ENCODE measurements at places on chromosomes 1 and 21.

- no peak for DNase-seq
Observed at GRCh38 chr1:240329443-240329842, 237.8 kb downstream of the FMN2 start.

GRCh38 chr1:217342105-217342504, 288.8 kb downstream of the GPATCH2 start:
- no peak for DNase-seq

DNA sequence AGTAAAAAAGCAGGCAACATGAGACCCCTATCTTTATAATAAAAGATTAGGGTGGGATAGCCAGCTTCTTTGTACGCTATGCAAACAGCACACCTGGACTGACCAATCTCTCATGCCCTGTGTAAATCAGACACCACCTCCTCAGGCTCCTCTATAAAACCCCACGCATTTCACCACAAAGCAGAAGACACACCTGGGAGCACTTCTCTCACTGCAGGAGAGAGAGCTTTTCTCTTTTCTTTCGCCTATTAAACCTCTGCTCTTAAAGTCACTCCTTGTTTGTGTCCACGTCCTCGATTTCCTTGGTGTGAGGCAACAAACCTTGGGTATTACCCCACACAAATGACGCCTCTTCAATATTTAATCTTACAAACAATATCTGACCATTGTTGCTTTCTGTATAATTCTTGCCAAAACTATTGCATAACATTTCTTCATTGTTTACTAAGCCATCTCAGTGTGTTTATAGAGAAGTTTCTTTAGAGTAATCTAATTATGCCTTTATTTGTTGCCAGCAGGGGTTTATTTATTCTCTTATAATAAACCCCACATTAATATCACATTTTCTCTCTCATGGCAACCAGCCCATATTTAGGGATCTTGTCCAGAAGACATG, 31.6 kb upstream of the NUF2 start:
- DNase-seq, result no peak

- DNase-seq, result no peak
Observed at GRCh38 chr1:242544071-242544470, 19.6 kb upstream of the PLD5 start.

GRCh38 chr1:186154651-186155050, 220.4 kb downstream of the TPR start:
- no peak for DNase-seq

DNA sequence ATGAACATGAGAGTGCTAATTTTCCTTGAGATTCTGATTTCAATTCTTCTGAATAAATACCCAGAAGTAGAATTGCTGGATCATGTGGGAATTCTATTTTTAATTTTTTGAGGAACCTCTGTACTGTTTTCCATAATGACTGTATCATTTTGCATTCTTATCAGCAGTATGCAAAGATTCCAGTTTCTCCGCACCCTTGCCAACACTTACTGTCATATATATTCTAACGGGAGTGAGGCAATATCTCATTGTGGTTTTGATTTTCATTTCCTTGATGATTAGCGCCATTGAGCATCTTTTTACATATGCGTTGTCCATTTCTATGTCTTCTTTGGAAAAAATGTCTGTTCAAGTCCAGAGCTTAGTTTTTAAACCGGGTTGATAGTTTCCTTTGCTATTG, 33.2 kb downstream of the VCAM1 start:
- no peak for DNase-seq

GRCh38 chr1:233554037-233554436, 59.9 kb upstream of the KCNK1 start:
- no peak for DNase-seq

DNA sequence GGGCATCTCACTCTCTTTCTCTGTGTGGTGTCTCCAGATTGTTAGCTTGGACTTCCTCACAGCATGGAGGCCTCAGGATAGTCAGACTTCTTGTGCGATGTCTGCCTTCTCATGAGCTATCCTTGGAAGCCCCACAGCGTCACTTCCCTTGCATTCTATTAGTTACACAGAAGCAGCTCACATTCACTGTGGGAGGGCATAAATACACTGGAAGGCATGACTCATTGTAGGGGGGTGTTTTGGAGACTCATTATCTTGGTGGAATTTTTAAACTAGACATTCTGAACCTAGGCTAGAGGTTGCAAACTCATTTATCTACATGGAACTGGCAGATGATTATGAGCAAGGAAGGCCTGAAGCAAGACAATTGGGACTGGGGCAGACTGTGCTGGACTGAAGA, 21.4 kb upstream of the FASLG start:
- DNase-seq, result peak; percentile 31

GRCh38 chr1:25771221-25772114, 28.5 kb upstream of the SELENON start:
- DNase-seq, result no peak

GRCh38 chr1:4344065-4344732, 310.2 kb upstream of the AJAP1 start:
- DNase-seq, result no peak

- no peak for DNase-seq
Observed at GRCh38 chr1:110914676-110915075, 41.7 kb downstream of the CD53 start.

DNA sequence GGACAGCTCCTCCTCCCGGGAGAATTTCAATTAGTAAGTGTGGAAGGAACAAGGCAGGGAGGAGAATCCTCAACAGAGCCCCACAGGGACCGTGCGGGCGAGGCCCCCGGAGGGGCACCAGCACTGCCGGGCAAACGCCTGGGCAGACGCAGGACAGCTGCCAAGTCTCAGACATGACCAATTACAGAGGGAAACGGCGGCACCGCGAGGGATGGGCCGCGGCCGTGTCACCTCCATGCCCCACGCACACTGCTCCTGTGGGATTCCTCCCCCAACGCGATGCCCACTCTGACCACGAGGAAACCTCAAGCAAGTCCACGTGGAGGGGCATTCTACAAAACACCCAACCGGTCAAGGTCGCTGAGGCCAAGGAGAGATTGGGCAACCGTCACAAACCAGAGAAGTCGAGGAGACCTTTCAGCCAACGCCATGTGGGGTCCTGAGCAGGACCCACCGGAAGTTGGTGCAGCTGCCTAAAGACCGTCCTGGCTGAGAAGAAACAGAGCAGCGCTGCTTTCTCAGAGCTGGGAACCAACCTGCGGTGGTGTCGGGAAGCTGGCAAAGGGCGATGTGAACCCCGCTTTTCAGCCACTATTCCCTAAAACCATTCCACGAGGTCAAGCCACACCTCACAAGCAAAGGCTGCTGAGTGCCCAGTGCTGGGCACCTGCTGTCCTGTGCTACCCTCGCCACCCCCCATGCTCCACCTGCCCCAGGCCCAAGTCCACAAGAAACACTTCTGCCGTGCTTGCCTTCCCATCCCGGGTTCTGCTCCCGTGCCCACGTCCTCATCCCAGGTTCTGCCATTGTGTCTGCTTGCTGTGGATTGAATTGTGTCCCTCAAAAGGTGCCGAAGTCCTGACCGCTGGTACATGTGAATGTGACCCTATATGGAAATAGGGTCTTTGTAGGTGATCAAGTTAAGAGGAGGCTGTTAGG, 1.4 kb upstream of the KRTAP10-4 start:
- DNase-seq, result no peak

- no peak for DNase-seq
Observed at GRCh38 chr1:234862944-234863515, 253.1 kb upstream of the IRF2BP2 start.

DNA sequence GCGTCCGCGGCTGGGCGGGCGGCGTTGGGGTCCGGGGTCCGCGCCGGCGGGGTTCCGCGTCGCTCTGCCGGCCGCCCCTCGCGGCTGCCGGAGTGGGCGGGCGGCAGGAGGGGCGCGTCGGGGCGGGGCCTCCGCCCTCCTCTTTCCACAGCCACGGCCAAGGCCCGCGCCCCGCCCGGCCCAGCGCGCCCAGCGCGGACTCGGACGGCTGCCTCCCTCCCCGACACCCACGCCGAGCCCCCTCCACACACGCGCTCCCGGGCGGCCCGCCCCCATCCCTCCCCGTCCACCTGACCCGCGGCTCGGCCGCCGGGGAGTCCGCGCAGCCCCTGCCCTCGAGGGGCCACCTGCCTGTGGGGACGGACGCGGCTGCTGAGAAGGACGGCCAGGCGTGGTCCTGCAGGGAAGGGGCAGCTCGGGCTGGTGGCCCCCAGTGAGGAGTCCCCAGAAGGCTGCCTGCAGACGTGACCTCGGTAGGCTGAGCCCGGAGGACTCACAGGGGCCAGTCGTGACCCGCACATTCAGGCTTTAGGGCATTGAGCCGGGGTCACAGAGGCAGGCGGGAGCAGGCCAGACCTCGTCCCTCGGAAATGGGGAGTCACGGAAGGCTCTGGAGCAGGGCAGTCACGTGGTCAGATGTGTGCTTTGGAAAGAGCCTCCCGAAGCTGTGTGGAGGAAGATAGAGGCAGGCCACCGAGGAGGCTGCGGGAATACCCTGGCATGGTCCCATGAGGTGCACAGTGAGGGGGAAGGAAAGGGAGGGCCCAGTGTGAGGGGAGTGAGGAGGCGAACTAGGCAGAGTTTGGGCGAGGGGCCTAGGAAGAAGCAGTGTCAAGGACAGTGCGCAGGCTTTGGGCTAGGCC, at the start of gene COL8A2:
Gene COL8A2, minus strand, starts transcription at position 94 of the 863 bp plus-strand sequence. CDS start 24,980 bp downstream, outside the sequence.
- DNase-seq, result peak; percentile 62

DNA sequence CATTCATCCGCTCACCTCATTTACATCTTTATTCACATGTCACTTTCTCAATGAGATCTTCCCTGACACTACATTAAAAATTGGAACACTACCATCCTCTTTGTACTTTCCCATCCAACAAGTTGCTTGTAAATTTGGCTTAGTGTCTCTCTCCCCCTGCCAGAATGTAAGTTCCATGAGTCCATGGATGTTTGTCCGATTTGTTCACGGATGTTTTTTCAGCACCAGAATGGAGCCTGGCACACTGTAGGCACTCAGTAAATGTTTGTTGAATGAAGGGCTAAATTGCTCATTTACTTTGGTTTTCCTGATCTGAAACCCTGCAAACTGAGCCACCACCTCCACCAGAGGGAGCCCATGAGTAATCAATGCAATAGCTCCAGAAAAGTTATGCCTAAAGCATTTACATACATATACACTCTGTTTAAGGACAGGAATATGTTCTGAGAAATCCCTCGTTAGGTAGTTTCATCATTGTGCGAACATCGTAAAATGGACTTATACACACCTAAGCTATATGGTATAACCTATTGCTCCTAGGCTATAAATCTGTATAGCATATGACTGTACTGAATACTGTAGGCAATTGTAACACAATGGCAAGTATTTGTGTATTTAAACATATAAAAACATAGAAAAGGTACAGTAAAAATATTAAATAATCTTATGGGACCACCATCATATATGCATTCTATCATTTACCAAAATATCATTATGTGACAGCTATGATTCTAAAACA, 2.8 kb upstream of the EYA3 start:
- peak; percentile 73 for DNase-seq

- DNase-seq, result no peak
Observed at GRCh38 chr1:40303790-40304189, 13.3 kb downstream of the COL9A2 start.

GRCh38 chr1:160169553-160170399, 18.4 kb downstream of the ATP1A4 start:
- peak; percentile 39 for DNase-seq

GRCh38 chr1:74652711-74653139, 20.9 kb downstream of the ERICH3 start:
- DNase-seq, result no peak

- no peak for DNase-seq
Observed at GRCh38 chr1:21205416-21205815, 28.7 kb upstream of the EIF4G3 start.

DNA sequence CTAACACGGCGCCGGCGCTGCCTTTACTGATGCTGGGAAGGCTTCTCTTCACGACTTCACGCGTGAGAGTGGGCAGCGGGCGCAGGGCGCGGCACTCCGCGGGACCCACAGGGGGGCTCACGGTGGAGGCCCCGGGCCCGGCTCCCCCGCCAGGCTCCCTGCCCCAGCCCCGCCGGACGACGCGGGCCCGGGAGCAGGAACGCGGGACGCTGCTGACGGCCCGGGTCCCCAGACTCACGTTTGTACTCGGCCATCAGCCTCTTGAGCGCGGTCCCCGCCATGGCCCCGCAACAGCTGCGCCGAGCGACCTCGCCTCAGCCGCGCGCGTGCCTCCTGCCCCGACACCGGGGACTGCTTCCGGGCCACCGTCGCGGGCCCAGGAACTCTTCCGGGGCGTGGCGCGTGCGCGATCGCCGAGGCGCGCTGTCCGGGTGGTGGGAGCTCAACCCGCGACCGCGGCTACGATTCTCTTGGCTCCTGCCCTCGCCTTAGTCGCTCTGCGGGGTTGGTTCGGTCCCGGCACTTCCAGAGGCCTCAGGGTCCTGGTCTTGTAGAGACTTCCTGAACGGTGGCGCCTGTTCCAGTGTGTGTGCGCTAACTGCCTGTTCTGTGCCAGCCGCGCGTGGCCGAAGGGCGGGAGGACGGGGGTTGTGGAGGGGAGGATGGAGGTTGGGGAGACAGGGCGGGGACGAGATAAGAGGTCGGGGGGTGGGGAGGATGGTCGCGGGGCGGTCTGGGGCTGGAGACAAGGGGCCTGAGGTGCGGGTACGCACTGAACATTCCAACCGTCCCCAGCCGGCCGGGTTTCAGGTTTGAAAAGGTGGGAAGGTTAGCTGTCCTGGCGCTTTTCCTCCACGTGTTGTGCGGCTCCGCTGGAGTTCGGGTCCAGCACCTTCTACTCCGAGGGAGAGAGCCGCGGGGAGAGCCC, at the start of gene UBE2G2:
Gene UBE2G2, minus strand, starts transcription at position 353 of the 928 bp plus-strand sequence. Its CDS starts 72 bp downstream, at position 281.
- DNase-seq, result peak; percentile 68

DNA sequence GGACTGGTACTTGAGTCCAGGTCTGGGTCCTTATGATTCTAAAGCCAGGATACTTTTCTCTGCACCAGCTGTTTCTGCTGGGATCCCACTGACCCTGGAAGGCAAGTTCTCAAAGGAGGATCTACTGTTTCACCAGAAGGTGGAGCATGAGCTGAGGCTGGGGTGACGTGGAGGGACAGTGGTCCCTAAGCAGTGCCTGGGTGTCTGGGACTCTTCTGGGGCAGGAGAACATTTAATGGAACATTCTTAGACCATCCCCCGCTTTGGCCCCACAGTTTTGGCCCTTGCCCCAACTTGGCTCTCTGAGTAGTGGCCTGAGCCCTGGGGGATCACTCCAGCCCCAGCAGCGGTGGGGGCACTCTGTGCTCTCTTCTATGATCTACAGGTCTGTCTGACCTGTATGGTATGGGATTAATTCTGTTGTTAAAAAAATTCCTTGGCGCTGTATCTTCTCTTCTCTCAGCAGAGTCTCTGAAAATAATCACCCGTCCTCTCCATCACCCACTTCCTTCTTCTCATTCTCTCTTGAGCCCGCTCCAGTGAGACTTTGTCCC, 60.3 kb upstream of the CSF3R start:
- DNase-seq, result no peak

- DNase-seq, result peak; percentile 73
Observed at GRCh38 chr21:32257962-32258785, 20.7 kb downstream of the MIS18A start.

GRCh38 chr1:200146100-200146499, 118.6 kb downstream of the NR5A2 start:
- DNase-seq, result no peak

GRCh38 chr1:172935062-172935592, 115.6 kb downstream of the TNFSF18 start:
- peak; percentile 38 for DNase-seq

GRCh38 chr1:229209386-229209785, 61.5 kb upstream of the RAB4A start:
- DNase-seq, result no peak

- peak; percentile 31 for DNase-seq
Observed at GRCh38 chr1:208029381-208030287, 118.7 kb upstream of the CD34 start.

Measured in inflammatory macrophage treated with lipopolysaccharide for 1 hour (primary cell).